NCI-H1417 treated with DMSO at 0.1 percent for 48 hours (cell line): ENCODE measurements at places on chromosomes 5 and 9.

GRCh38 chr9:86274821-86275643 lies 7.3 kb downstream of the ISCA1 start:
- no peak for DNase-seq

DNA sequence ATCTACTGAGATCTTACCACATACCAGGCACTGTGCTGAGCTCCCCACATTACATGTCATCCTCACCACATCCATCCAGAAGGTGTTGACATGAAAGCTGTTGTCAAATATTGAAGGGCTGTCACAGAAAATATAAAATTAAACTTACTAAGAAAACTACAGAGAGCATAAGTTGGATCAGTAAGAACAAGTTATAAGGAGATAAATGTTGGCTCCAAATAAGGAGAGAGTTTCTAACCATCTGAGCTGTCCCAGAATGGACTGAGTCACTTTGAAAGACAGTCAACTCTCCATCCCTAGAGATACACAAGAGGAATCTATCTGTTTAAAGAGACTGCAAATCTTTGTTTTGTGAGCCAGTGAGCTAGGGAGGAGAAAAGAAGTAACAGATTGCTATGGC lies 169.8 kb downstream of the DRD1 start:
- no peak for DNase-seq

GRCh38 chr5:142339781-142340180 lies 15.0 kb upstream of the SPRY4 start:
- no peak for DNase-seq

GRCh38 chr5:15476977-15477376 lies 23.0 kb upstream of the FBXL7 start:
- DNase-seq = no peak

DNA sequence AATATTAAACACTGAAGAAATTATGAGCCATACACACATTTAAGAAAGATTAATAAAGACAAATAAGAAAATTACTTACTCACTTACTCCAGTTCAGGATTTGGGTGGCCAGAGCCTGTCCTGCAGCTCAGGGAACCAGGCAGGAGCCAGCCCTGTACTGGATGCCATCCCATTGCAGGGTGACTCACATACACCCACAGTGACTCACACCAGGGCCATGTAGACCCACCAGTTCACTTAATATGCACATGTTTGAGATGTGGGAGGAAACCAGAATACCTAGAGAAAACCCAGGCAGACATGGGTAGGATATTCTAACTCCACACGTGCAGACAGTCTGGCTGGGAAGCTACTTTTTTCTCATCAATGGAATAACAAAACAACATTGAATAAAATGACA lies 49.6 kb upstream of the ADRB2 start:
- DNase-seq = no peak

- no peak for DNase-seq
Measured at GRCh38 chr5:58490402-58491050, 709 bp upstream of the GAPT start.

DNA sequence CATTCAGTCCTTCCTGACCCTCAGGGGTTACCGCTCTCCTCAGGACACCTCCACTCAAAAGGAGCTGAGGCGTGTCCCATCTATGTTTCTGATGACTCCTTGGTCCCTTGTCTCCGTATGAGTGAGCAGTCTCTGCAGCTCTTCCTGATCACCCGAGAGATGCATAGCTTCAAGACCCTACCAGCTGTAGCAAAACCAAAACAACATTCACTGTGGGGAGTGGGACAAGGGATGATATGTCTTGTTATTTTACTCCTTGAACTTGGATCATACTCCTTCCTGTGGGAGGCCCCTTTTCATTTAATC lies 14.4 kb downstream of the GLDC start:
- DNase-seq = no peak

DNA sequence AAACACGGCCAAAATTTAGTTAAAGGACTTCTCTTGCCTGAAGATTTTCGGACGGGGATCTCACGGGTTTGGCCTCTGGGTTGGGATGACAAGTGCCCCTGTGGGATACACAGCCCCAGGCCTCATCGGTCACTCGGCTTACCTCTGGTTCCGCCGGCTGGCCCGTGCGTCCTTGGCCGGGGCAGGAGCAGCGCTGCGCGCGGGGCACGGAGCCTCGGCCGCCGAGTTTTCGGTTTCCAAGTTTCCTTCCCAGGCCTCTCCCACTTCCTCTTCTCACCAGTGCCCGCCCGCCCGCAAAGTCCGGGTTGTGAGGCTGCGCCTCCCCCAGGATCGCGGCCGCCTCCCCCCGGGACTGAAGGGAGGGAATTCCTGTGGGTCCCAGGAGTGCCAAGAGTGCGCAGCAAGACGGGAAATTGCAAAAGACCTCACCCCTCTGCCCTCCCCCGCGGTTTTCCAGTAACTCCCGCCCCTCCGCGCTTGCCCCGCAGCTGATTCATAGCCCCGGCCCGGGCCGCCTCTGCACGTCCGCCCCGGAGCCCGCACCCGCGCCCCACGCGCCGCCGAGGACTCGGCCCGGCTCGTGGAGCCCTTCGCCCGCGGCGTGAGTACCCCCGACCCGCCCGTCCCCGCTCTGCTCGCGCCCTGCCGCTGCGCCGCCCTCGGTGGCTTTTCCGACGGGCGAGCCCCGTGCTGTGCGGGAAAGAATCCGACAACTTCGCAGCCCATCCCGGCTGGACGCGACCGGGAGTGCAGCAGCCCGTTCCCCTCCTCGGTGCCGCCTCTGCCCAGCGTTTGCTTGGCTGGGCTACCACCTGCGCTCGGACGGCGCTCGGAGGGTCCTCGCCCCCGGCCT lies at the start of gene OSMR:
TSS of gene OSMR (plus strand) at position 487 of the 853 bp plus-strand sequence. CDS start 23,033 bp downstream, outside the sequence.
- no peak for DNase-seq

DNA sequence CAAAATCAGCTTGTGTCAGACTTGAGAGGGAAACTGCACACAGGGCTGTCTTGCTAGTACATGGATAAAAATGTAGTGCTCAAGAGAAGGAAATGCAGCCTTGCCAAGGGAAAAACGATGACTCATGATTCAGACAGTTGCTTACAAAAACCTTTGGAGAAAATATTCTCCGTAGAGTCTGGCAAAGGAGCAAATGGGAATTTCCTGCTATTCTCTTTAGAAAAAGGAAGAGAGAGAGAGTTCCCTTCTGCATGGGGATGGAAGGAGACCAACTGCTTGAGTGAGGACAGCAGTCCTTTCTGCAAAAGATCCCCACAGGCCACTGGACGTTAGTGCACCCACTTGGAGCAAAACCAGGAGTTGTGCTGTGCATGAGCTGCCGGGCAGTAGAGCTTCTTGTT lies 7.6 kb downstream of the IFNB1 start:
- DNase-seq = no peak

DNA sequence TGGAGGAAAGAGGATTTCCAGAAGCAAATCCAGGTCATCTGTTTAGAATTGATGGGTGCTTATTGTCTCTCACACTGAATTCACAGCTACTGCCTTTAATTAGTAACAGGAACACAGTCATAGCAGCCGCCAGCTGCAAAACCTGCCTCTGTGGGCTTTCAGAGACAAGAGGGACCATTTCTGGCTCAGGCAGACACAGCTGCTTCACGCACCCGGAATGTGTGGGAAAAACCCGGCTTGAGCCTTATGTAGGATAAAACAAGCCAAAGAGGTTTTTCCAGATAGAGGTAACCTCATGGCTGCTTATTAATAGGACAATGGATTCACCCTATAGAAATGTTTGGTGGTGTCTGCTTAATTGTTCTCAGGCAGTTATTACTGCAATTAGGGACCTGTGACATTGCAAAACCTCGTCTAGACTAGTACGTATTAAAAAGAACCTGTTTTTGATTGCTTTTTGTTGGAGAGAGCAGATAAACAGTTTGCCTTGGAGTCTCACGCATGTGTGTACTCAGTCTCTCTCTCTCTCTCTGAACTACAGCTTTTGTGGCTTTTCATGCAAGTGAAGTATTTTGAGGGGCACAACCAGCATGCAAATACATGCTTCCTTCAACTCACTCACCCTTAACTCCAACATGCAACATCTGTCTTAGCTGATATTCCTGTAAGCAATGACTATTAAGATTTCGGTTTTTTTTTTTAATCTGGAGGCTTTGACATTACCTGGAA lies 302.7 kb downstream of the PLK2 start:
- no peak for DNase-seq

GRCh38 chr5:81925009-81925408 lies 46.8 kb upstream of the ATG10 start:
- DNase-seq = no peak

GRCh38 chr5:2137444-2138050 lies 254.8 kb upstream of the IRX4 start:
- DNase-seq = no peak

DNA sequence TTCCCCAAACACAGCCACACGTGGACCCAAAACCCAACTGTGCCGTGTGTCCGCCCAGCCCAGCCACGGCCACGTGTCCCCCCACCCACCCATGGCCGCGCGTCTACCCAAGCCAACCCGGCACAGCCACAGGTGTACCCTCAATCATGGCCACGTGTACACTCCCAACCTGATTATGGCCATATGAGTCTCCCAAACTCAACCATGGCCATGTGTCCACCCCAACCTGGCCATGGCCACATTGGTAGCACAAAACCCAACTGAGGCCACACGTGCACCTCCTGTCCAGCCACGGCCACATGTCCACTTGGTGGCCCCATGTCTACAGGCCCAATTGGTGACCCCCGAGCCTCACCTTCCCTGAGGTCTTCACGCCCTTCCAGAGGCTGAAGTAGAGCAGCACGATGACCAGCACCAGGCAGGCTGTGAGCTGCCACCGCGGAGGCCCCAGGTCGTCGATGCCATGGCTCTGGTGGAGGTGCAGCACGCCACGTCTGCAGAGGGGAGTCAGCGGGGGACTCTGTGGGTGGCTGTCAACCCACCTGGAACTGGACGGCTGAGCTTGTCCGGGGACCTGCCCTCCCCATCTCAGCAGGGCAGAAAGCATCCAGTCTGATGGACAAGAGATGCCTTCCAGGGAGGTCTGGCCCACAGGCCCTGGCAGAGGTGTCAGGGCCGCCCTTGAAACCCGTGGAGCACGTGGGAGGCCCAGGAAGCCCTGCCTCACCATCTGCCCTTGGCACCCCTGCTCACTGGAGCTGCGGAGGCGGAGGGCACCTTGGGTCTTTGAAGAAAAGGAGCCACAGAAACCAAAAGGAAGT lies 23.5 kb downstream of the SLC6A3 start:
- no peak for DNase-seq
